ENCODE measurements at places on chromosomes 3 and 15.

- no peak for DNase-seq
Observed at GRCh38 chr15:98767692-98768091, 119.4 kb downstream of the IGF1R start.

- no peak for DNase-seq
Observed at GRCh38 chr3:164459521-164460151, 618.7 kb downstream of the SI start.

DNA sequence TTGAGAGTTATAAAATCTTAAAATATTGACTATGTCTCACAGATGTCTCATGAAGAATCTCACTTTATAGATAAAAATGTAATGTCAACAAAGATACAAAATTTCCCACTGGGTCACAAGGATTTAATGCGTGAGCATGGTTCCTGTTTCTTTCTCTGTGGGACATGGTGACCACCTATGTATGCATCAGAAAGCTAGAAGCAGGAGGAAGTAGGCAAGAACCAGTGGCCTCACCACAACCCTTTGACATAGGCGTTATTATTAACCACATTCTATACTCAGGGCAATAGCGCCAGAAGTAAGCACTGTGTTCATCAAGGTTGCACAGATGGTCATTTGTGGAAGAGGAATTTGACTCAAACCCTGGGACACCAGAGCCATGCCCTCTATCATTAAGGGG is 11.7 kb upstream of the ADAMTS17 start:
- DNase-seq: no peak

DNA sequence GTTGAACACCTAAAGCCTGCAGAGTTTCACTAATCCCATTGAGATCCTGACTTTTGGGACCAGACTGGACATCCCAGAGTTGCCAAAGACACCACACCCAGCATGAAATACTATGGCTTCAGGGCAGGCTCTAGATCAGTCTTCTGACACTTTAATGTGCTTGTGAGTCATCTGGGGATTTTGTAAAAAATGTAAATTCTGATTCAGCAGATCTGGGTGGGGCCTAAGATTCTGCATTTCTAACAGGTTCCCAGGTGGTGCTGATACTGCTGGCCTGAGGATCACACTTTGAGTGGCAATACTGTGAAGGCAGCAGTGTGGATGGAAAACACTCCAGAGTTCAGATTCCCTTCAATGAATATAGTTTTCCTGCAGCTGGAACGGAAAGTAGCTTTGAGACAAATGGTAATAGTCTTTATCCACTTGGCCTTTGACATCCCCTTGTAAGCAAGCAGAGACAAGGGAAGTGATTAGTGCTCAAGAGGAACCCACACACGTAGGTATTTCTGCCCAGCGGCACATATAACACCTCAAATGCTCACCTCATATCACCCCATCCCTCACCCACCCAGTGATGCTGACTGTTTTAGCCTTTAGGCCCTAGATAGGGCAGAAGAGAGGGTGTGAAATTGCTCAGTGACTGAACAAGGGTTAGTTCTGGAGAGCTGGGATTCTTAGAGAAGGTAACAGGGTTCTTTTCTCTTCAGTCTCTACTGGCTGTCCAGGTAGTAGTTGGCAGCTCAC is 51.5 kb upstream of the GSK3B start:
- no peak for DNase-seq

DNA sequence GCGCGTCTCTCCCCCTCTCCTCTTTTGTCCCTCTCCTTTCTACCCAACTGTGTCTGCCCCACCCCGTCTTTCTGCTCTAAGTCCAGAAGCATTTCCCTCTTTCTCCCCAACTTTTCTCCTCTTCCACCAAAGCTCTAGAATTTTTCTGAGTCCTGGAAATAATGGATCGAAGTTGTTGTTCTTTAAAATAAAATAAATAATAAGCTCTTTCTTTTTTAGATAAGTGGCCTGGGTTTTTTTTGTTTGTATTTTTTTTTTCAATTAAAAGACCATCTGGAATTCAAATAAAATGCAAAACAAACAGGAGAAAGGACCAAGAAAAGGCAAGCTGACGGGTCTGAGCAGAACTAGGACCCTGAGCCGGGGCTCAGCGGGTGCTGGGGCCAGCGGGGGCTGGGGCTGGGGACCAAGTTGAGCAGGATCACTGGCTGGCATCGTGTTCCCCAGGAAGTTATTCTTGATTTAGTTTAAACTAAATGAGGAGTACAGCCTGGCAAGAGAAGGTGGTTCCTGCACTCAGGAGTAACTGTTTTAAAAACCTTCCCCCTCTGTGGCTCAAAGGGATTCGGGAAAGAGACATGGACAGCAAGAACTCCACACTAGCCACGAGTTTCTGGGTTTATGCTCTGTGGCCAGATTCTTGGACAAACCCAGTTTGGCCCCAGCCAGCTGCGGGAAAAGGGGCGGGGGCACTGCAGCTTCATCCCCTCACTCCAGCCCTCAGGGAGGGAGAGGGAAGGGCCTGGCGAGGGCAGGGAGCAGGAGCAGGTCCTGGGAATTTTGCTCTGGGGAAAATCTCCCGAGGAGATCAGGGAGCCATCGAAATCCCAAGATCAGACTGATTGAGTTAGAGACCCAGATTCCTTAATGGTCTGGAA is 8.4 kb downstream of the GATA2 start:
- DNase-seq: no peak

DNA sequence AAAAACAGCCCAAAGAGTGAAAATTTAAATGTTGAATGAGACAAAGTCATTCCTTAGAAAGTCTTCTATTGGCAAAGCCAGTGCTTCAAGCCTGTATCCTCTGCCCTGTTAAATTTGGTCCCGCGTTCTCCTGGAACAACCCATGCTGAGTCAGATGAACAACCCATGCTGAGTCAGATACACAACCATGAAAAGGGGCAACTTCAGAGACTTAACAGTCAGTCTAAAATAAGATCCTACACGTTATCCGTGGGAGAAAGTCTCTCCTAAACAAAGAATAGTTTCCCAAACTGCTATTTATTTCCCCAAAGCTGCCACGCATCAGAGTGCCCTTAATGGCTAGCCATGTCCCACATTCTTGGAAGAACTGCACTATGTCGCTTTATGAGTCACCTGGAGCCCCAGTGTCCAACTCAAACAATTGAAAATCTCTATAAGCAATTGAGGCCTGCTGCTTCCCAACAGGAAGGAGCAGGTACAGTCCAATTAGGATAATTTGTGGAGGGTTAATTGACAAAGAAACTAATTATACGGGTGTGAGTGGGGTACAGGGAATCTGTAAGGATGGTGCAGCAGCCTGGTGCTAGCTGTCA is 66.1 kb downstream of the WHAMM start:
- no peak for DNase-seq

DNA sequence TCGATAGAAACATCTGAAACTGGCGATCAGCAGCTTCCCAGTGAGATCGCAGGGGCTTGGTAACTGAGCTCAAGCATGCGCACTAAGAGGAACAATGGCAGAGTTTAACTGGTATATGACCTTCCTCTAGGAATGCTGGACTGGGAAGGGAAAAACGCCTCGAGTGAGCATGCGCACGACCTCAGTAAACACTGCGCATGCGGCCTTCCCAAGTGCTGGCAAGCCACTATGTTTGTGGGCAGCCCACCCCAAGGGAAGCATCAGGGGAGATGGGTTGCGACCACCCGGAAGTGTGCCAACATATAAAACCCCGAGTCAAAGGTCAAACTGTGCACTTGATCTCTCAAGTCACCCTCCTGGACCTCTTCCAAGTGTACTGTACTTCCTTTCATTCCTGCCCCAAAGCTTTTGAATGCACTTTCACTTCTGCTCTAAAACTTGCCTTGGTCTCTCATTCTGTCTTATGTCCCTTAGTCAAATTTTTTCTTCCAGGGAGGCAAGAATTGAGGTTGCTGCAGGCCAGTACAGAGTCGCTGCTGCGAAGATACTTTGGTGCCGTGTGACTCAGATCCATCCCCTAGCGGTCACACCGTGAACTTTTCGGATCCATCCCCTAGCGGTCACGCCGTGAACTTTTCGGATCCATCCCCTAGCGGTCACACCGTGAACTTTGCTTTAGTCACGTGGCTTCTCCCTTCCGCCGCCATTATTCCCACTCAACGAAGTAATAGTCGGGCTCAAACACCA is 243.3 kb downstream of the FAM43A start:
- no peak for DNase-seq

DNA sequence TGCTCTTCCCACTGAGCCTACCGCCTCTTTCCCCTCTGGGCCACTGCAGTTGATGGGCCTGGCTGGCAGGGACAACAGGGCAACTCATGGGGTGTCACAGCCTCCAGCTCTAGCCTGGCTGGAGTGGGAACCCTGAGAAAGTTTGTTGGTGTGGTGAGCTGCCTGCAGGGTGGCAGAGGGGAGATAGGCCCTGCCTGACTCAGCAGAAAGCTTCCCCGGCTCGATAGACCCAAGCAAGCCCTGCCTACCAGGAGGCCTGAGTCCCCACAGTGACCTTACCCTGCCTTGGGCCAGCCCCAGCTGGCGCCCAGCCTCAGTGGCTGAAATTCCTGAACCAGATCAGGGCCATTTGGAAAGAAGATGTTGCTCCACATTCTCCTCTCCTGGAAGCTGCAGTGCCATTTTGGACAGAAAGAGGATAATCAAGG is 29.4 kb downstream of the ABTB1 start:
- DNase-seq: no peak

DNA sequence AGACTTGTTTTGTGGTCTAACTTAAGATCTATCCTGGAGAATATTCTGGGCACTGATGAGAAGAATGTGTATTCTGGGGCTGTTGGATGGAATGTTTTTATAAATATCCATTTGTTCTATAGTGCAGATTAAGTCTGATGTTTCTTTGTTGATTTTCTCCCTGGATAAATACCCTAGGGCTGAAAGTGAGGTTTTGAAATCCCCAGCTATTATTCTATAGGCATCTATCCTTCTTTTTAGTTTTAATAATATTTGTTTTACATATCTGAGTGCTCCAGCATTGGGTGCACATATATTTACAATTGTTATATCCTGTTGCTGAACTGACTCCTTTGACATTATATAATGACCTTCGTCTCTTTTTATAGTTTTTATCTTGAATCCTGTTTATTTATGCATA is 42.9 kb downstream of the GALK2 start:
- DNase-seq: no peak

- no peak for DNase-seq
Observed at GRCh38 chr3:177807150-177807875, 610.0 kb upstream of the TBL1XR1 start.

- DNase-seq: no peak
Observed at GRCh38 chr15:90106522-90107117, 4.4 kb upstream of the IDH2 start.

- no peak for DNase-seq
Observed at GRCh38 chr3:22318325-22318724, 567.3 kb upstream of the ZNF385D start.

- DNase-seq: no peak
Observed at GRCh38 chr15:64162478-64162868, 349 bp downstream of the PPIB start.

Data from NCI-H187 (cell line).